ENCODE measurements at places on chromosomes 12 and 14.

DNA sequence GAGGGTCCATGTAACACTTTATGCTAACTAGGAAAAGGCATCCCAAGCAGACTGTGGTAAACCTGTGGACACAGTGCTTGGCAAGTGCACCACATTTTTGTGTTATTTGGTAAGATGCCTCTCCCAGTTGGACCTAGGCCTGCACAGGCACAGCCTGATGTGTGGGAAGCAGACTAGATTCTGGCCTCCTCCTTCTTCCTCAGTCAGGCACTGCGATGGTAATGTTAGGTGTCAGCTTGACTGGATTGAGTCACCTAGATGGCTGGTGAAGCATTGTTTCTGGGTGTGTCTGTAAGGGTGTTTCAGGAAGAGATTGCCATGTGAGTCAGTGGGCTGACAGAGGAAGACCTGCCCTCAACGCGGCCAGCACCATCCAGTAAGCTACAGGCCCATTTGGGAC, 25.3 kb upstream of the RHOJ start:
- DNase-seq = peak; percentile 54

DNA sequence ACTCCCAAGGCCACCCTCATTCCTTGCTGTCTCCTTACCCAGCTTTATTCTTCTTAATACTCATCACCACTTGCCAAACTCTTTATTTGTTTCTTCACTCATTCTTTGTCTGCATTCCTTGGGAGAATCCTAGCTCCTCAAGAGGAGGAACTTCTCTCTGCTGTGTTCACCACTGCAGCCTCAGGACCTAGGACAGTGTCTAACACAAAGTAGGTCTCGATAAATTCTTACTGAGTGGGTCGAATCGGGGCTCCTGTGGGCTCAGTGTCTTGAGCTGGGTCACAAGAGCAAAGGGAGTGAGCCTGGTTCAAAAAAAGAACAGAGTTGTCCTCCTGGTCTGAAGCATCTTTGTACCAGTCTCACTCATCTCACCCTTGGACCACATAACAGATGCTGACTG, 224.1 kb upstream of the TMEM132C start:
- no peak for DNase-seq

DNA sequence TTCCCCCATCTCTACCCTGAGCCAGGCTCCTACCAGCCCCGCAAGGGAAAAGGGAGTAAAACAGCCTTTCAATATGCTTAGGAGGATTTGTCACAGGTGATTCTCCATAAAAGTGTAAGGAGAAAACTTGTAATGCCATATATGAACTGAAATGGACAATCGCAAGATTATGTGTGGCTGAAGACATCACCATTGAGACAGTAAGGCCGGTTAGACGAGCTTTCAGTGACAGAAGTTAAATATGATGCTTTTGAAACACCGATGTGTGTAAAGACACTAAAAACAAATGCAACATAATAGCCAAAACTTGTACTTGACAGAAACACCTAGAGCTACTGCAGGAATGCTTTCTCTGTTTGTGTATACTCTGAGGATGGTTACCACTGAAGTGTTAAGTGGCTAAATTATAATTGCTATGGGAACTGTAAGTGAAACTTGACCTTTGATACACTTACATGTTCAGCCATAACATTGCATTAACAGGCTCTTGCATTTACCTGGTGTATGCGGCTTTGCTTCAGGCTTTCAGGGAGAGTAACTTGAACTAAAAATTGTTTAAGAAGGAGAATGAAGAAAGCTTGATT, 42.3 kb downstream of the FAR2 start:
- no peak for DNase-seq

- peak; percentile 59 for DNase-seq
Observed at GRCh38 chr12:89345830-89346740, 6.2 kb downstream of the DUSP6 start.

DNA sequence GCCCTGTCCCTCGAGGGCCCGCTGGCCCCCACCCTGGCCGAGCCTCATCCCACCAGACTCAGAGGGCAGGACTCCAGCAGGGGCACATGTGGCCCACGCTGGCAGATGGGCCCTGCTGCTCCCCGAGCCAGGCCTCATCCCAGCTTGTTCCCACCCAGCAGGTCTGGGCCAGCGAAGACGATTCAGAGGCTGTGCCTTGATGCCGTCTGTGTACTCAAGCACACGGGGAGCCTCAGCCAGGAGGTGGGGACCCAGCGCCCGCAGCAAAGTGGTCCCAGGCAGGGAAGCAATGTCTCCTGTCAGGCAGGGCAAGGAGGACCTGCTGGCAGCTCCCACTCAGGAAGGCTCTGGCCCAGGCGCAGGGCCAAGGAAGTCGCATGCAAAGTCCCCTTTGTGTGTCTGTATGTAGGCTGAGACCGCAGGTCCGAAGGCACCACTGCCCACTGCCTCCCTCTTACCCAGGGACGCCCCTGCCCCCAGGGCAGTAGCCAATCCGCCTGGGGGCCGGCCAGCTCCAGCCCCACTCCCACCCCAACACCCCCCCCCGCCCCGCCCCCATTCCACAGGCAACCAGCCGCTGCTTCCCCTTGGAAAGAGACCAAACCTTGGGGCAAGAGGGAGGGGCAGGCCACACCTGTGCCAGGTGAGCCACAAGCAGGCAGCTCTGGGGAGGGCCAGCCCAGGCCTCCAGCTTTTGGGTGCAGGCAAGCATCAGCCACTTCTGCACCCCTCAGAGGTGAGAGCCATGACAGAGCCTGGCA, 9.4 kb downstream of the DEGS2 start:
- no peak for DNase-seq

Measured in EL (cell line).